ENCODE measurements at places on chromosomes 3 and 15. TPM values are rescaled to one million over a fixed set of nuclear protein-coding genes. Genes with fewer than 3 reads are reported as not detected.

- DNase-seq: no peak
These were observed 968 bp upstream of the TMEM266 start for GRCh38 chr15:76058714-76059319.

GRCh38 chr15:70494852-70495571 is 268.3 kb downstream of the UACA start:
- no peak for DNase-seq

DNA sequence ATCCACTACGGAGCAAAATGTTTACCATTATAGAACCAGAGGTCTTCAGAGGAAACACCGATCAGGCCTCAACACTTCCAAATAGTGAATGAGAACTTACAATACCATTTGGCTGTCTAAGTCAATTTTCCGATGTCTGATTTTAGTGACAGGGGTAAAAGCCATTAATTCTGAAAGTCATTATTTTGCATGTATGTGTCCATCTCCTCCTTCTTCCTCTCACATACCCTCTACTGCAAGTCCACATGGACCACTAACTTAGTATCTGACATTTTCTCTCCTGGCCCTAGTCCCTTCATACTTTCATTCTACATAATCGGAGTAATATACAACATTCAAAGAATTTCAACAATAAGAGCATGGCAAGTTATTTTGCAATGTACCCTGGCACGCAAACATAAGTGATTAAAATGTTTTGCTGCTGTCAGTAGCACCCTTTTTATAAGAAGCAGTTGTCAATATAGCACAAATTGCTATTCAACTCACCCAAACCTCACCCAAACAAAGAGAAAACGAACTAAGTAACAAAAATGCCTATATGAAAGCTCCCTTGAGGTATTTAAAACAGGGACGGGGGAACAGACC is 1.9 kb downstream of the TOP2B start:
- no peak for DNase-seq

GRCh38 chr15:31332020-31332680 is 5.5 kb downstream of the KLF13 start:
- DNase-seq: no peak

- DNase-seq: no peak
These were observed 289.6 kb upstream of the LYSMD4 start for GRCh38 chr15:100022806-100023205.

- DNase-seq: no peak
These were observed 8.5 kb upstream of the SLC24A5 start for GRCh38 chr15:48112242-48112641.

Gene HGD
- total RNA-seq: 211 TPM

Gene CSPG5
- total RNA-seq: 0.58 TPM

Gene ZPLD1
- total RNA-seq: 14.2 TPM
